ENCODE measurements at places on chromosomes 1 and 21. TPM values are rescaled to one million over a fixed set of nuclear protein-coding genes. Genes with fewer than 3 reads are reported as not detected.

The LRRC8B gene
- 3.7 TPM for polyA plus RNA-seq

The BEST4 gene
- polyA plus RNA-seq, result 0.12 TPM

The TTC34 gene
- 0.16 TPM for polyA plus RNA-seq

The IFI16 gene
- polyA plus RNA-seq, result 72.4 TPM

The TMEM61 gene
- not detected for polyA plus RNA-seq

The NR5A2 gene
- polyA plus RNA-seq, result not detected

The C1QB gene
- not detected for polyA plus RNA-seq

The AGO4 gene
- polyA plus RNA-seq, result 4.8 TPM

The SH2D5 gene
- polyA plus RNA-seq, result 6.5 TPM

The HSPB7 gene
- polyA plus RNA-seq, result 0.05 TPM

The KCNN3 gene
- 0.10 TPM for polyA plus RNA-seq

The IVL gene
- polyA plus RNA-seq, result 0.86 TPM

The LCE1B gene
- not detected for polyA plus RNA-seq

The ECM1 gene
- polyA plus RNA-seq, result 20.2 TPM

The LIN28A gene
- polyA plus RNA-seq, result not detected

The PLA2G4A gene
- polyA plus RNA-seq, result 0.49 TPM

The TMEM52 gene
- polyA plus RNA-seq, result 3.8 TPM

The FAM177B gene
- not detected for polyA plus RNA-seq

The SLAMF9 gene
- polyA plus RNA-seq, result 0.19 TPM

The LCE2C gene
- polyA plus RNA-seq, result not detected

The NGF gene
- 75.8 TPM for polyA plus RNA-seq

The SYT11 gene
- polyA plus RNA-seq, result 37.0 TPM

The ID3 gene
- polyA plus RNA-seq, result 394 TPM
